ENCODE measurements at places on chromosomes 2 and 18.

- DNase-seq: no peak
These were observed 3.4 kb downstream of the B4GALT6 start for GRCh38 chr18:31680831-31681568.

- DNase-seq: no peak
These were observed 258.8 kb downstream of the NEDD4L start for GRCh38 chr18:58302811-58303210.

GRCh38 chr2:46812361-46813019 is 103.1 kb downstream of the MCFD2 start:
- peak; percentile 98 for DNase-seq

GRCh38 chr18:48929212-48929612 is 21.6 kb downstream of the SMAD7 start:
- DNase-seq: no peak

GRCh38 chr18:74396171-74397169 is 60.6 kb downstream of the DIPK1C start:
- no peak for DNase-seq

- no peak for DNase-seq
These were observed 95.1 kb upstream of the SALL3 start for GRCh38 chr18:78884502-78884901.

GRCh38 chr2:178860551-178860950 is 53.3 kb upstream of the TTN start:
- DNase-seq: no peak

Measured in GM04504 (cell line).